ENCODE measurements at places on chromosomes 7 and 10. TPM values are rescaled to one million over a fixed set of nuclear protein-coding genes. Genes with fewer than 3 reads are reported as not detected.

- no peak for DNase-seq
- H3K36me3 ChIP-seq: no peaks in the 10 kb centered on the region
- H3K4me1 ChIP-seq: no peaks in the 10 kb centered on the region
- no peak overlapping the region for H3K27ac ChIP-seq
Observed at GRCh38 chr10:105783936-105784483, 1142.9 kb downstream of the SORCS3 start.

DNA sequence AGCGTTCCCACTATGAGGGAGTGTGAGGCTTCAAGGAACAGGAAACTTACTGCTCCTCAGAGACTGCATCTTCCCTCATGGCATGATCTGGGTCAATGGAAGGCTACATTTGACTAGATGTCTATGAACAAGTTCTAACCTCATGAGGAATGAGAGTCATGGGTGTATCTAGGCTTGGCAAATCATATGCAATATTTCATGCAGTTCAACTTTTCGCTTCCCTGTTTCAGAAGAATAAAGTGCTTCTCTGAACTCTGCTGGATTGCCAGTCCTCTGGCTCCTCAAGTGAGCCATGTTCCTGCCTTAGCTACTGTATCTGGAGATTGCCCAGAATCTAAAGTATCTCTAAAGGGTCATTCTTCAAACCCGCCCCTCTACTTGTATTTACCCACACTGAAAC lies 54.3 kb upstream of the SEMA3A start:
- H3K27ac ChIP-seq: no peak overlapping the region
- peaks cover under 1% of the 10 kb centered on the region for H3K36me3 ChIP-seq
- no peak overlapping the region for H3K4me3 ChIP-seq
- DNase-seq: no peak
- H3K27me3 ChIP-seq: no peaks in the 10 kb centered on the region

GRCh38 chr10:95352684-95353083 lies 61.9 kb upstream of the PDLIM1 start:
- DNase-seq: no peak
- H3K27ac ChIP-seq: no peak overlapping the region
- no peaks in the 10 kb centered on the region for H3K27me3 ChIP-seq
- no peak overlapping the region for H3K4me3 ChIP-seq
- H3K4me1 ChIP-seq: no peaks in the 10 kb centered on the region
- H3K36me3 ChIP-seq: no peaks in the 10 kb centered on the region

DNA sequence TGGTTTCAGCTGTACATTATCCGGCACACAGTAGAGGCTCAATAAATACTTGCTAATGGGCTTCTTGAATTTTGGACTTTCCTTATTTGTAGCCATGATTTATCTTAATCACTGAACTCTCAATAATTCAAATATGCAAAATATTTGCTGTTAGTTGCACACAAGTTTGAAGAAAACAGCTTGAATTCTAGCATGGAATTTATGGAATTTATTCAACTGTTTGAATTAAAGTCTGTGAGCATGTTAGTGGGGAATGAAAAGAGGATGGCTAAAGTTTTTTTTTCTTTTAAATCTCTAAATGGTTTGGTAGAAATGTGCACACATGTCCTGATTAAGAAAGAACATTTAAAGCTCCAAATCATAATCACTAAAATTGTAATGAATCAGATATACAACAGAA lies 42.5 kb downstream of the SIRT1 start:
- DNase-seq: no peak
- H3K4me1 ChIP-seq: no peaks in the 10 kb centered on the region
- no peak overlapping the region for H3K4me3 ChIP-seq
- H3K36me3 ChIP-seq: peaks cover 5% of the 10 kb centered on the region
- H3K27ac ChIP-seq: no peak overlapping the region

GRCh38 chr10:71638064-71638821 lies 81.3 kb downstream of the C10orf105 start:
- no peaks in the 10 kb centered on the region for H3K36me3 ChIP-seq
- no peaks in the 10 kb centered on the region for H3K27me3 ChIP-seq
- peak overlapping the region; percentile 90 for H3K27ac ChIP-seq
- peaks cover 6% of the 10 kb centered on the region for H3K4me1 ChIP-seq

GRCh38 chr7:112338786-112339185 lies 111.5 kb upstream of the IFRD1 start:
- no peaks in the 10 kb centered on the region for H3K4me1 ChIP-seq
- peaks cover 20% of the 10 kb centered on the region for H3K36me3 ChIP-seq
- no peaks in the 10 kb centered on the region for H3K27me3 ChIP-seq
- DNase-seq: no peak

The TMEM229A gene
- not detected for total RNA-seq

DNA sequence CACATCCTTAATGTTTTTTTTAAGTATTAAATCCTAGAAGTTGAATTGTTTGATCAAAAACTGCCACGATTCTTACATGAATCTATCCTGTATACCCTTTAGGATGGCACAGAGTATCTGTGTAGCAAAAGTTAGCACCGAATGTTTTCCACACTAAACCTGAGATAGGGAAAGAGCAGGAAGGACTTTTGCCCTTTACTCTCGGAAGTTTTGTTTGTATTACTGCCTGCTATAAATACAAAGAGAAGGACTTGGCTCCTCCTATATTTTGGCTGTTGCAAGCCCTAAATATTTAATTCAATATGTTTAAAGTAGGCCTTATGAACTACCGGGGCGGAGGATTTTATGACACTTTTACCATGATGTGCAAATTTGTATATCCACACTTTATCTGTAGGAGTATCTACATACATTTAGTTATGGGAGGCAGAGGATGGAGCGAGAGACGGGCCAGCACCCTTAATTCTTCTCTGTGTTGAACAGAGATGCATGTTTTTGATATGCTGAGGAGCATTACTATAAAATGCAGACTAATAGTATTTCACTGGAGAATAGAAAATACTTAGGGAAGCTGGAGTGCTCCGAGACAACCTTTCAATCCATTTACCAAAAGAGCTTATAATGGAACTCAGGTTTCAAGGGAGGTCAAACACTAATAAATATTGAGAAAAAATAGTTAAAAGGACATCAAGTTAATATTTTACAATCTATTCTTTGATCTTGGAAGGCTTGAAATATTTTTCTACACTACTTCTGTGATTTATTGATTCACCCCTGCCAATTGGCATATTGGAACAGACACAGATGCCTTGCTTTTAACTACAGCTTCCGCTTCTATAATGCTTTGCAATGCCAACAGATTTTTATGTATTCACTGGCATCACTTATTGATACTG lies 97.4 kb downstream of the CHN2 start:
- H3K4me3 ChIP-seq: no peak overlapping the region
- H3K36me3 ChIP-seq: no peaks in the 10 kb centered on the region

DNA sequence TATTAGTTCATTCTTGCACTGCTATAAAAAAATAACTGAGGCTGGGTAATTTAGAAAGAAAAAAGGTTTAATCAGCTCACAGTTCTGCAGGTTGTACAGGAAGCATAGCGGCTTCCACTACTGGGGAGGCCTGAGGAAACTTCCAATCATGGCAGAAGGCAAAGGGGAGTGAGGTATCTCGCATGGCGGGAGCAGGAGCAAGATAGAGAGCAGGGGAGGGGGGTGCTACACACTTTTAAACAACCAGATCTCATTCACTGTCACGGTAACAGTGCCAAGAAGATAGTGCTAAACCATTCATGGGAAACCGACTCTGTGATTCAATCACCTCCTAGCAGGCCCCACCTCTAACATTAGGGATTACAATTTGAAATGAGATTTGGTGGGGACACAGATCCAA lies 11.6 kb downstream of the ADAMTS14 start:
- H3K27me3 ChIP-seq: no peaks in the 10 kb centered on the region
- H3K4me3 ChIP-seq: no peak overlapping the region

DNA sequence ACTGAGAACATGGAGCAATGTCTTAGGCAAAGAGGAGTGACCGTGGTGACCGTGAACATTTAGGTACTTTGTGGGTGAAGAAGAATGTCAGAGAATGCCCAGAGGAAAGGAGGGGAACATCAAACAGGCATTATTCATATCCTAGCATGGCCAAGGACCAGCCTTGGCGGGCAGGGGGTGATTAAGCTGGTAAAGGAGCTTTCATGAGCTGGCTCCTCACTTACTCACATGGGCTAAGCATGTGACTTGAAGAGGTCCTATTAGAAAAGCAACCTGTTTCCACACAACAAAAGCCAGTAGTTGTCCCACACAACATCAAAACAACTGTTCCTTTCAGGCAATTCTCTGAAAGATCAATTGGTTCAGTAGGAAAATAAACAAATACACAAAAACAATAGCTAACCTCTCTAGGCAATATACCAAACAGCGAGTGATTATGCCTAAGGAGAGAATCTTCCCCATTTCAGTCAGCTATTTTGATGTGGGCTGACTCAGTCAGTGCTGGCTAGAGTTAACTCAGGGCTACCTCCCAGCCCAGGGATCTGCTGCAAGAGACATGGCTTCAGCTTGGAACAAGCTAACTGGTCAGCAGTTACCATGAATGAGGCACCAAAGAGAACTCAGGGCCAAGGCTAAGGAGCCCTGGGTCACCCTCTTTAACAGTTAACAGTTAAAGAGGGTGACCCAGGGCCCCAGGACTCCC lies 283.5 kb downstream of the ARHGAP12 start:
- no peak overlapping the region for H3K27ac ChIP-seq
- peaks cover 11% of the 10 kb centered on the region for H3K27me3 ChIP-seq
- no peaks in the 10 kb centered on the region for H3K36me3 ChIP-seq
- no peaks in the 10 kb centered on the region for H3K4me1 ChIP-seq
- no peak overlapping the region for H3K4me3 ChIP-seq
- no peak for DNase-seq

GRCh38 chr10:79137826-79138225 lies 69.1 kb downstream of the ZMIZ1 start:
- peak overlapping the region; percentile 89 for H3K27ac ChIP-seq
- DNase-seq: peak; percentile 87
- H3K4me3 ChIP-seq: peak overlapping the region; percentile 72
- peaks cover 47% of the 10 kb centered on the region for H3K4me1 ChIP-seq

GRCh38 chr10:113933894-113934532 lies 79.6 kb downstream of the NHLRC2 start:
- H3K4me1 ChIP-seq: no peaks in the 10 kb centered on the region
- DNase-seq: no peak
- no peak overlapping the region for H3K27ac ChIP-seq
- H3K36me3 ChIP-seq: no peaks in the 10 kb centered on the region
- no peak overlapping the region for H3K4me3 ChIP-seq

The LRIT1 gene
- total RNA-seq: not detected

- H3K36me3 ChIP-seq: no peaks in the 10 kb centered on the region
- H3K4me3 ChIP-seq: no peak overlapping the region
- no peak overlapping the region for H3K27ac ChIP-seq
- H3K4me1 ChIP-seq: no peaks in the 10 kb centered on the region
Observed at GRCh38 chr10:88557658-88558057, 25.5 kb downstream of the RNLS start.

- H3K36me3 ChIP-seq: no peaks in the 10 kb centered on the region
- no peak overlapping the region for H3K4me3 ChIP-seq
- no peaks in the 10 kb centered on the region for H3K4me1 ChIP-seq
- H3K27me3 ChIP-seq: no peaks in the 10 kb centered on the region
Observed at GRCh38 chr10:34637418-34637911, 177.6 kb downstream of the PARD3 start.

The IGFBP3 gene
- 1.7 TPM for total RNA-seq

The FANK1 gene
- total RNA-seq: not detected

The MCMBP gene
- total RNA-seq: 134 TPM

DNA sequence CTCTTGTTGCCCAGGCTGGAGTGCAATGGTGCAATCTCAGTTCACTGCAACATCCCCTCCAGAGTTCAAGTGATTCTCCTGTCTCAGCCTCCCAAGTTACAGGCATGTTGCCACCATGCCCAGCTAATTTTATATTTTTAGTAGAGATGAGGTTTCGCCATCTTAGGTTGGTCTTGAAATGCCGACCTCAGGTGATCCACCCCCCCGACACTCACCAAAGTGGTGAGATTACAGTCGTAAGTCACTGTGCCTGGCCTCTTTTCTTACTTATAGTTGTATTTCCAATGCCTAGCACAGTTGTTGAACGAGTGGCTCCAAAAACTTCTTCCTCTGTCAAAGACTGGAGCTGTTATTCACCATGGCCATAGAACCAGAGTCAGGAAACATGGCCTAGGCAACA lies 6.7 kb downstream of the RNF216 start:
- no peaks in the 10 kb centered on the region for H3K36me3 ChIP-seq
- H3K4me3 ChIP-seq: no peak overlapping the region
- no peak overlapping the region for H3K27ac ChIP-seq
- no peak for DNase-seq
- no peaks in the 10 kb centered on the region for H3K27me3 ChIP-seq

The SPDYE16 gene
- 0.76 TPM for total RNA-seq

- peaks cover 7% of the 10 kb centered on the region for H3K27me3 ChIP-seq
- H3K4me1 ChIP-seq: peaks cover 30% of the 10 kb centered on the region
- H3K27ac ChIP-seq: no peak overlapping the region
- peak; percentile 79 for DNase-seq
- H3K36me3 ChIP-seq: no peaks in the 10 kb centered on the region
Observed at GRCh38 chr7:55593515-55594318, 21.4 kb upstream of the VOPP1 start.

DNA sequence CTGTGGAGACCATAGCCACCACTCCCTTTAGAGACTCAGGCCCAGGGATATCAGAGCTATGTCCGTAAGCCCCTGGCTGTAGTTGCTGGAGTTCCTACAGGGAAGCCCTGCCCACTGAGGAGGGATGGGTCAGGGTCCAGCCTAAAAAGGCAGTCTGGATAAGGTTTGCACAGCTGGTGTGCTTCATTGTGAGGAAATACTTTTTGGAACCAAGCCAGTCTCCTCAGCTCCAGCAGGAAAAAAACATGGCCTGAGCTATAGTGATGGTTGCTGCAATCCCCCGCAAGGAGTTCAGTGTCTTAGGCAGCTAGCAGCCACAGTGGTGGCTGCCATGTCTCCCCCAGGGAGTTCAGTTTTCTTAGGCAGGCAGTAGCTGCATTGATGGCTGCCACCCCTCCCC lies 52.6 kb upstream of the CYP2C8 start:
- no peak overlapping the region for H3K27ac ChIP-seq
- no peak for DNase-seq
- H3K4me3 ChIP-seq: no peak overlapping the region
- peaks cover 24% of the 10 kb centered on the region for H3K36me3 ChIP-seq

- peaks cover 21% of the 10 kb centered on the region for H3K4me1 ChIP-seq
- no peaks in the 10 kb centered on the region for H3K36me3 ChIP-seq
- peaks cover 12% of the 10 kb centered on the region for H3K27me3 ChIP-seq
- H3K27ac ChIP-seq: no peak overlapping the region
- no peak overlapping the region for H3K4me3 ChIP-seq
Observed at GRCh38 chr7:150988230-150989226, 2.3 kb upstream of the NOS3 start.

DNA sequence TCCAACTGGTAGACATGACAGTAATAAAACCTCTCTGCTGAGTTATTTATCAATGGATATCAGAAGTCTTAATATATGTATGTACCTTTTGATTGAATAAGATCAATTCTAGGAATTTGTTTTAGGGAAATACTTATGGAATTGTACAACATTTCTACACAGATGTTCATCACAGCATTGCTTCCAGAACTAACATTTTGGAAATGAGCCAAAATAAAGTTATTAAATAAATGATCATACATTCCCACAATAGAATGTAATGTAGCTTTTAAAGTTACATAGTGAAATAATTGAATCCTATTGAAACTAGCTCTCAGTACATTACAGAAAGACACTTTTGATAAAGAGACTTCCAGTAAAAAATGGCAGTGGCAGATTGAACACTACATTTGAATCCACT lies 481.6 kb upstream of the LRRN3 start:
- H3K4me3 ChIP-seq: no peak overlapping the region
- no peaks in the 10 kb centered on the region for H3K27me3 ChIP-seq
- no peak overlapping the region for H3K27ac ChIP-seq
- H3K36me3 ChIP-seq: no peaks in the 10 kb centered on the region
- no peak for DNase-seq
- no peaks in the 10 kb centered on the region for H3K4me1 ChIP-seq

- DNase-seq: no peak
- H3K27me3 ChIP-seq: peaks cover 3% of the 10 kb centered on the region
- H3K27ac ChIP-seq: no peak overlapping the region
- H3K36me3 ChIP-seq: no peaks in the 10 kb centered on the region
- peaks cover 7% of the 10 kb centered on the region for H3K4me1 ChIP-seq
Observed at GRCh38 chr7:22386865-22387264, 29.9 kb upstream of the RAPGEF5 start.

Measured in natural killer cell treated with Interleukin-12 subunit alpha and Interleukin-12 subunit beta and Interleukin-15 and Interleukin-18, amount 100 ng/mL, for 72 hours (primary cell).